ENCODE measurements at places on chromosomes 5 and 9.

- DNase-seq = no peak
Measured at GRCh38 chr5:122219436-122220166, 90.3 kb downstream of the ZNF474 start.

GRCh38 chr9:133945314-133945975, 46.7 kb downstream of the VAV2 start:
- no peak for DNase-seq

- DNase-seq = no peak
Measured at GRCh38 chr5:53642061-53642460, 81.6 kb downstream of the NDUFS4 start.

DNA sequence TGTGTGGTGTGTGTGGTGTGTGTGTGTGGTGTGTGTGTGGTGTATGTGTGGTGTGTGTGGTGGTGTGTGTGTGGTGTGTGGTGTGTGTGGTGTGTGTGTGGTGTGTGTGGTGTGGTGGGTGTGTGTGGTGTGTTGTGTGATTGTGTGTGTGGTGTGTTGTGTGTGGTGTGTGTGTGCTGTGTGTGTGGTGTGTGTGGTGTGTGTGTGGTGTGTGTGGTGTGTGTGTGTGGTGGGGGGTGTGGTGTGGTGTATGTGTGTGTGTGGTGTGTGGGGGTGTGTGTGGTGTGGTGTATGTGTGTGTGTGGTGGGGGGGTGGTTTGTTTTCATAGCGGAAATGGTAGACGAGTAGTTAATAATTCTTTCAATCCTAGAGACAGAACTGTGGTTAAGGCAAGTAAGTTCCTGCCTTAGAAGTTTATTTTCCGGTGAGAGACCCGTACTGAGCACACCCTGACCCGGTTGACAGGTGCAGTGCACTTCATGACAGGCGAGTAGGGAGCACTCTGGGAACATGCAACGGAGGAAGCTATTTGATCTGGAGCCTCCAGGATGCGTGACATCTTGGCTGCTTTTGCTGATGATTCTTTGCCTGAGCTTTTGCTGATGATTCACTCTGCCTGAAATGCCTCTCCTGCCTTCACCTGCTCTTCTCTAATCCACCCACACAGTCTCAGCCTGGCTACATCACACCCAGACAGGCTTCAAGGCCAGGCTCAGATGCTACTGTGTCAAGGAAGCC, 21.7 kb upstream of the FAT2 start:
- DNase-seq = no peak

GRCh38 chr5:131814990-131815389, 18.2 kb upstream of the FNIP1 start:
- no peak for DNase-seq

GRCh38 chr5:58211441-58211840, 248.4 kb downstream of the PLK2 start:
- DNase-seq = no peak

DNA sequence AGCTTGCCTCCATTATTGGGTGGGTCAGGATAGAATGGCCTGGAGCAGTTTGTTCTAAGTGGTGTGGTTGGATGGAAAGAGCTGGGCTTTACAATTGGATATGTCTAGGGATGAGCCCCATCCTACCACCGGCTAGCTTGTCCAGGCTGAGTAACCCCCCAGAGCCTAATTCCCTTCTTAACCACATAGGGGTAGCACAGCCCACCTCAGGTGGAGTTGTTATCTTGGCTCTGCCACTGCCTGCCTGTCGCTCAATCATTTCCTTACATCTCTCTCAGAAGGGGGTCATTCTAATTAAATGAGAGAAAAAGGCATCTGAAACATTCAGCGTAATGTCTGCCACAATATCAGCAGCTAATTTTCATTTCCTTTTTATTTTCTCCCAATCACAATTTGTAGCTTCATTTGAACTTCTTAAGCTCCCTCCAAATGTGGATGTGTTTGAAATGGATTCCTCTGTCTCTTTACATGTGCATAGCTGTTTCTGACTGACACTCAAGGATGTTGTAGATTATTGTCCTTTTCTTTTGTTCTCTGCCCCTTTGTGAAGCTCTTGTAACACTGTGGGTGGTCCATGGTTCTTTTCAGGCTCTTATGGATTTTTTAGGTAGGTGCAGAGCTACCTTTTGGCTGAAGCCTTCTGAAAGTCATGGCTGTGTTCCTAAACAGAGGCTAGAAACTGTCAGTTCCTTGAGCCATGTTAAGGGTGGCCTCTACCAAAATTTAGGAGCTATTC, 383.1 kb upstream of the KLF4 start:
- DNase-seq = no peak

- no peak for DNase-seq
Measured at GRCh38 chr5:175129619-175130018, 314.4 kb downstream of the DRD1 start.

DNA sequence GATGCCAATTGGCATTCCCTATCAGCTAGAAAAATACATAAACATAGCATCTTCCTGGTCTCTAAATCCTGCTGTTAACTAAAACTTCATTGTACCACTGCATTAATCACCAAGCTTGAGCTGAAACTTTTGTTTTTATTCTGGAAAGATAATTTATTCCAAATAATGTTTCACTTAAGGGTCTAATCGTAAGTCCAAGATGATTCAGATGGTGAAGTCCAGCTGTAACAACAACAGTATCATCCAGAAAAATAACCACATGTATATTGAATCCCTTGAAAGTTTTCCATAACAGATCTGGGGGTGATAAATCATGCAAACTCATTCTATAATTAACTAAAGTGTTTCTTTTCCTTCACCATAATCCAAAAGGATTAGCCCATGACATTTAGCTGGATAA, 23.9 kb downstream of the RORB start:
- no peak for DNase-seq

DNA sequence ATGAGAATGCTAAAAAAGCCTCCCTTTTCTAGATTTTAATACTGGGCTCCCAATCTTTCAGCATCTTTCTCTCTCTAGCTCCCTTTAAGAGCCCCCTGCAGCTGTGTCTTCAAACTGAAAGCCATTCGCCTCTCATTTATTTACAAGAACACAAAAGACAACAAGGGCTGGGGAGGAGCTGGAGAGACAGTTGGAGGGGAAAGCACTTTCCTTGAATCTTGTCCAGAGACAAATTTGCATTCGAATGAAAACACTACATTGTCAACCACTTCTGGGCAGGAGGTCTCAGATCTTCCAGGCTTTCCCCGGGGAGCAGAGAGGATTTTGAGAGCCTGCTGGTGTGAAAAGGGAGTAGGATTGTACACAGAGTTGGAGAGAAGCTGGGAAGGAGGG, 518.3 kb downstream of the CTNND2 start:
- DNase-seq = no peak

DNA sequence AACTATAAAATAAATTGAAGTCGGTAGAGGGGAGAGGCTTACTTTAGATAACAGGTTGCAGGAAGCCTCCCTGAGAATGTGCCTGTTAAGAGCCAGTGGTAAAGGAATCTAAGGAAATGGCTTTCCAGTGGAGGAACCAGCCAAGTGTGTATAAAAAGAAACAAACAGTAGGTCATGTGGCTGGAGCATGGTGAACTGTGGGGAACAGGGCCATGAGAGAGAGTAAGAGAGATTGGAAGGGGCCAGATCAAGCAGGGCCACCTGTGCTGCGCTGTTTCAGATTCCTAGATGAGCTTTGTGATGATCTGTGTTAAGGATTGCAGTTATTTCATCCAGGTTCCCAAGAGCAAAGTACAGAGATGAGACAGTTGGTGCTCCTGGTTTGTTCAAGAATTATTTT, 152.7 kb upstream of the SGCD start:
- no peak for DNase-seq

- no peak for DNase-seq
Measured at GRCh38 chr5:21820527-21820926, 1032.6 kb downstream of the CDH12 start.

GRCh38 chr5:158754018-158754514, 345.6 kb downstream of the EBF1 start:
- DNase-seq = no peak

DNA sequence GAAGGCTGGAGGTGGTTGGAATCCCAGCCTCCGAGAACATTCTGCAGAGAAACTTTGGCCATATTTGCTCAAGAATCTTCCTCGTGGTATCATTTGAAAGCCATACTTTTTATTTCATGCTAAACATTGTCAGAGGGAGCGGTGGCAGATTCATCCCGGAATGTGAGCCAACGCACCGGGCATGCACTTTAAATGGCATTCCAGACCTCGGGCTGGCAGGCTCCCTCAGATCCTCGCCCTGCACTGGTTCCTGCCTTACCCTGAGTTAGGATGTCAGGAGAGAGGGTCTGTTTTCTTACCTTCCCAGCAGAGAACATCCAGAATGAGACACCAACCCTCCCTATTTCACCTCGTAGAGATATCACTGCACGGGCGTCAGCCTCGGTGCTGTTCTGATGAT, 33.8 kb downstream of the GDNF start:
- no peak for DNase-seq

DNA sequence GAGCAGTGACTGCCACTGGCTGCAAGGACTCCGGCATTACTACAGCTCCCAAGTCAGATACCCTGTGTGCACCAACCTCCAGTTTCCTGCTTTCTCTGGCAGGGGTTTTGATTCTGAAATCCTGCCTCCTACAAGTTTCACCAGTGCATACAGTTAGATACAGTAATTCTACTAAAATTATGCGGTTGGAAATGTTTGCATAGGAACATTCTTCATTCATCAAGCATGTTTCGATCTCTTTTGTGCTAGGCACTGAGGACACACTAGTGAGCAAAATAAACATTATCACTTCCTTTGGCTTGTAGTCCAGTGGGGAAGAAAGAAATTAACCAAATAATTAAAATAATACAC, 152.2 kb downstream of the TMEM167A start:
- no peak for DNase-seq

- DNase-seq = no peak
Measured at GRCh38 chr9:27088981-27089380, 20.0 kb upstream of the TEK start.

DNA sequence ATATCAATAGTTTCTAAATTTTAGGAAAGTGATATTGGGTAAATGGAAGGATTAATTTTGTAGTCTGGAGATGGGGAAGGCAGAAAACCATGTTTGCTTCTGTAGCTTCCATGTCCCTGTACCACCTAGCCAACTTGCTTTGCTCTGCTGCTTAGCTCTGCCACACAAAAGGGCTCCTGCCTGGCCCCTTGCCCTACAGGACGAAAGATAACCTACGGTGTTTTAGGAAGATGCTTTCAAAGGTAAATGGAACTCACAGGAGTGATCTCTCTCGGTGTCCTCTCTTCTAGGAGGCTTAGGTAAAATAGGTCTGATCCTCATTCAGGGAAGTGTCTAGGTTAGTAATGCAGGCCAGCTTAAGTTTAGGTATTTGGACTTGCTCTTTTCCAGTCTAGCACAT, 37.8 kb upstream of the DMXL1 start:
- DNase-seq = no peak

DNA sequence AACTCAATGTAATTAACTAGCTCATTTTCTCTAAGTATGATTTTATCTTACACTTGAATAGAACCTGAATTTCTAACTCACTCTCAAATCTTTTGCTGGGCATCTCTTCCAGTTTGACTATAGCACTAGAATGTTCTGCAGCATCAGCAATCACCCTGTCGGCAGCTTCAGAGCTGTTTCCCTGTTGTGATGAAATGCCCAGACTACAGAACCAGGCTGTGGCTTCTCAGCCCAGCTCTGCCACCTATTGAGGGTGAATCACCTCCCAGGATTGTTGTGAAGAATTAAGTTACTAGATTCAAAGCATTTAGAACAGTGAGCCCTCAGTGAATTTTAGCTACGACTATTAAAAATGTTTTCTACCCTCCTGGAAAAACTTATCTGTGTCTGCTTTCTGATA, 90.4 kb upstream of the ANKRD55 start:
- no peak for DNase-seq

DNA sequence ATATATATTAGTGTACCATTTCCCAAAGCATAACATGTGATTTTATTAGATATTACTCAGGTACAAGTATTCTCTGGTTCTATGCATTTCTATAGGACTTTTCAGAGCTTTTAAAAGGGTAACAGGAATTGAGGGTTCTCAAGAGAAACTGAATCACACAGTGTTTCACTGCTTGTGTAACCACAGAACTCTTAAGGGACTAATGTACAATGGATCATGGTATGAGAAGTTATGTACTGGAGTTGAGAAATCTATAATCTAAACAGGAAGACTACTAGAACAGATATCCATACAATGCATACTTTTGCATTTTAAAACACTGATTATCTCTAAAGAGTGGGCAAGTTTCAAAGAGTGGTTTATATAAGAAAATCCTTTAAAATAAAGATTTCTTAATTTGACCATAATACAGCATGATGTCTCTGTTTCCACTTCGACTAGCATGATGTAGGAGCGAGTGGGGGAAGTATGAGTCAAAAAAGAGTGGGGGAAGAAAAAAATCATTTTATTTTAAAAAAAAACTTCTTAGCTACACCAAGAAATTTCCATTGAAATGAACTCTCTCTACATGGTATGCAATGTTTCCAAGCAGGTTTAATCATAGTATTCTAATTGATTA, 183.5 kb downstream of the RFX3 start:
- no peak for DNase-seq

DNA sequence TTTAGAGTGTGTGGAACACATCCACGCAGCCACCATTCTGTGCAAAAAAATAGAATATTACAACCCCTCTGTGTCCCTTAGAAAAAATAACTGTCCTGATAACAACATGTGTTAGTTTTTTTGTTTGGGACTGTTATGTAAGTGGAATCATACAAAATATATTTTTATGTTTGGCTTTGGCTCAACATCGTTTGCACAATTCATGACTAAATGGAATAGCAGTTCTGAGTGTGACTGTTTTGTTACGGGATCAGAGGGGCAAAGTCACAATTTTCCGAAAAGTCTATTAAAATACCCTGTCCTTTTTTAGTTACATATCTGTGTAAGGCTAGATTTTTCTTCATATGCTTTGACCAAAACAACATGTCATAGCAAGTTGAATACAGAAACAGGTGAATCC, 12.8 kb downstream of the MTREX start:
- DNase-seq = no peak

- DNase-seq = no peak
Measured at GRCh38 chr5:107436201-107436600, 234.5 kb downstream of the EFNA5 start.

All from mesothelial cell of epicardium (in vitro differentiated cells).